ENCODE measurements at places on chromosomes 1 and 21. TPM values are rescaled to one million over a fixed set of nuclear protein-coding genes. Genes with fewer than 3 reads are reported as not detected.
A peak's percentile ranks its signal among the peaks of the same experiment; 100 is the strongest.

The C8B gene
- not detected for total RNA-seq

The UBL4B gene
- not detected for total RNA-seq

DNA sequence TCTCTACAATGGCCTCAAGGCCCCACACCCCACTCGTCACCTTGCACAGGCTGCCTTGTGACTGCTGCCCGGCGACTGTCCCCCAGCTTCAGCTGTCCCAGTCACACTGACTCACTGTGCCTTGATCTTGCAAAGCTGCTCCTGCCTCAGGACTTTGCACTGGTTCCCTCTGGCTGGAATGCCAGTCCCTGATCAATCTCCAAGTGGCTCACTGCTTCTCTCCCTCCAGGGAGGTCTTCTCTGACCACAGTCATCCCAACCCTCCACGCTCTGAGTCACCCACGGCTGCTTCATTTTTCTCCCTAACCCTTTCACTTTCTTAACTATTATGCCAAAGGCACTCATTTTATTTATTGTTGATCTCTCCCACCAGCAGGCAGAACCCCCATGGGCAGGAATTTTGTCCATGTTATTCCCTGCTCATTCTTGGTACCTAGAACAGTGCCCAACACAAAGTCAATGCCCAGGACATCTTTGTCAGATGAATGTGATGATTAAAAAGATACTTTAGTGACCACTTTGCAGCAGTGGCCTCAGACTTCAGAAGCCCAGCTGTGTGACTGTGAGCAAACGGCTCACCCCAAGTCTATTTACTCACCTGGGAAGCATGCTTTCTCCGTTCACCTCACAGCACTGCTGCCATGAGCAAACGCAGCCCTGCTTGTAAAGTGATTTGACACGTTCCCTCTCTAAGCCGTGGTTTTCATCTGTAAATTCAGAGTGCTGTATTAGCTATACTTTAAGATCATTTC, 53.4 kb downstream of the ZBTB18 start:
- DNase-seq, result peak; percentile 93

The TRIM17 gene
- total RNA-seq, result not detected

DNA sequence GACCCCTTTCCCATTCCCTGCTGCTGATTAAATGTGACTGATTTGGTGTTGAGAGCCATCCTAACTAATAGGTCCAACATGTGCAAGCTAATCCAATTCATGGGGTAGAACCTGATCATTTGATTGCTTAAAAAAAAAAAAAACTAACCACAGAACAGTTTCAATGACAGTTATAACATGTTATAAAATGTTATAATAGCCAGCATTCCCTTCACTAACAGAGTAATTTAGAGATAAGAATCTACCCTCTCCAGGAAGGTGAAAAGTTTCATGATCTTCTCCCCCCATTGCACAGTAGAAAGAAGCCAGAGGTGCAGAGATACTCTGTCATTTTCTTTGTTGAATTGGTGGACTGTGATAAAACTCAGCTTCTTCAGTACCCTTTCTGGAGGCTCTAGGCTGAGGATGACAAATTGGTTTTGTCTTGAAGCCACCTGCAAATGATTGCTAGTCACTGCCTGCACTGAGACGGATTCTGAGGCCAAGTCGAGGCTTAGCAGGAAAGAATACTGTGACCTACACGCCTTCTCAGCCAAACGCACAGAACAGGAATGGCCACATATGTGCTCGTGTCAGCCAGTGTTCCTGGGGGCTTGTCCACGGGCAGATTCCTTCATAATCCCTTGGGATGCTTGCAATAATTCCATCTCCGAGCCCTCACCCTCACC, 215.7 kb upstream of the IRF2BP2 start:
- DNase-seq, result no peak

Measured in Daoy (cell line).